ENCODE measurements at places on chromosomes 1 and 21.

DNA sequence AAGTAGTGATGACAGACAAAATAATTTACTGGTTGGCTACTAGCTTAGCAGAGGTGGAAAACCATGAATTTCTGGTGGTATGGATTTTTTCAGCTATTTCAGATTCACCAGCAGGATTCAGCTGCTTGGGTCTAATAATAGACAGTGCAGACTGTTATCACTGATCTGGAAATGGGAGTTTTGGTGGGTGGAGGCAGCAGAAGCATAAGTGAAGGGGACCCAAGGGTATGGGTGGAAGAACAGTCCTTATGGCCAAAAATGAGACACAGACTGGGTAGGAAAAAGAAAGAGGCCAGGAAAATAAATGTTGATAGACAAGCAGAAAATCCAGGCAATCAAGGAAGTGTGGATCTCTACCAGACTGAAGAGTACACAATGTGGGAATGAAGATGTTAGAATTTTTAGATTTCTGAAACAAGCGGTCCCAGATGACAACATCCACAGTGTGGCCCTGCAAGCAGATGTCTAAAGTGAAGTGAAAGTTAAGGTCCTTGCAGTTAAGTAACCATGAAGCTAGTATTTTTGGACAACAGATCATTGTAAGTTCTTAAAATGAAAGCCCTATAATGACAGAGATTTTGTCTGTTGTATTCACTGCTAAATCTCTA lies 24.7 kb downstream of the LYST start:
- DNase-seq: no peak

DNA sequence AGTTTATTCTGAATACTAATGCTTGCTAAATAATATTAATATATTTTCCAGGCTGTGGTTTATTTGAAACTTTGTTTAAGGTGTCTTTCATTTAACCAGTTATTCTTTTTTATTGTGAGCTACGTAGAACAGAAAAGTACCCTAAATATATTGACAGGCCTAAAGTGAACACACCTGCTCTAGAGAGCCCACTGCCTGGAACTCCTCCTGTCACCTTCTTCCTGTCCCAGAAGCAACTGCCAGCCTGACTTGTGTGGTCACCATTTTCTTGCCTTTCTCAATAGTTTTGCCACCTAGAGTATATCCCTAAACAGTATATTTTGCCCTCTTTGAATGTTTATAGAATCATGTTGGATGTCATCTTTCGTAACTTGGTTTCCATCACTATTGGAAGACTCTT lies 48.5 kb downstream of the SCCPDH start:
- DNase-seq: no peak

- DNase-seq: no peak
These were observed 22.1 kb downstream of the TFB2M start for GRCh38 chr1:246544001-246544400.

DNA sequence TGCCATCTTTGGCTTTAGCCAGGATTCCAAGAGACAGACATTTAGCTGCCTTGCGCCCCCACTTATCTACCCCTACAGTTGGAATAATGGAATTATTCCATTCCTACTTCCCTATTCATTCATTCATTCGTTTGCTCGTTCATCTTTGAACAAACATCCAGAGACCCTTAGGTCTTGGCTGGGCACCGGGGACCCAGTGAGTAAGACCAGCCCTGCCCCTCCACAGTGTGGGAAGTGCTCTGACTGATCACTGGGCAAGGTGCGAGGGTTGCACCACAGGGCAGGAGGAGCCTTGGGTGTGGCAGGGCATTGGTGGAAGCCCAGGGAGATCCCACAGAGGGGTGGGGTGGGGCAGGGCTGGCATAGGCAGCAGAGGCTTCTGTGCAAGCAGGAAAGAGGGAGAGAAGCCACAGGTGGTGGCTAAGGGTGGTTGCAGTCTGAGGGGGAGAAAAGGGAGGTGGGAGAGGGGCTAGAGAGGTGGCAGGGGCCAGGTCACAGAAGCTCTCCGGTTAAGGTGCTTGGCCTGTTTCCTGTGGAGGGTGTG lies 35.0 kb upstream of the TMEM61 start:
- DNase-seq: no peak

GRCh38 chr1:162186406-162186805 lies 116.9 kb downstream of the NOS1AP start:
- DNase-seq: no peak

GRCh38 chr21:44312089-44312488 lies 12.2 kb downstream of the PFKL start:
- no peak for DNase-seq

- no peak for DNase-seq
These were observed 262.8 kb downstream of the RWDD3 start for GRCh38 chr1:95496773-95497172.

GRCh38 chr1:27284425-27285273 lies 37.3 kb upstream of the TMEM222 start:
- DNase-seq: peak; percentile 77

DNA sequence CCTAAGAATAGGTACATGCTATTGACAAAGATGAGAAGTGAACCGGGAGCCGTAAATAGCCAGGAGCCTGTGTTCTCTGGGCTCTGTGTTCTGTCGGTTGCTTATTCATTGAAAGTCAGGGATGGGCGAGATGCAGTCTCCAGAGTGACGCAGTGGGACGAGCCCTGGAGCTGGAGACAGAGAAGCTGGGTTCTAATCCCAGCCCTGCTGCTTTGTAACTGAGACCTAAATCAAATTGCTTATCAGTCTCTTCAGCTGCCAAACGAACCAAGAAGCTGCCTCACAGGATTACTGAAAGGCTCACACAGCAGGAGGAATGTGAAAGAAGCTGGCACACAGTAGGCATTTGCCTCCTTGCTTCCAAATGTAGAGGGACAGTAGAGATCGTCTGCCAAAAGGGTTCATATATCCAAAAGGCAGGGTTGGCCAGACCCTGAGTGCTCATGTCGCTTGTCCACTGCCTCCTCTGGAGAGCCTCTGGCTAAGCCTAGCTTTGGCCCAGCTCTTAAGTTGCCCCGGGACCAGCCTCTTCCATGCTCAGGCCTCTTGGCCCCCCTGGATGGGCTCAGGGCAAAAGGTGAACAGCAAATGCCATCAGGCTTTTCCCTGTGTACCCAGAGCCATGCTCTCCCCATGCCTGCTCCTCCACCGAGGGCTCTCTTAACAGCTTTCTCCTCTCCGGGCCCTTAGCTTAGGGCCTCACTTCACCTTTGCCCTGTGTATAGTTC lies 134.2 kb upstream of the IPO9 start:
- no peak for DNase-seq

DNA sequence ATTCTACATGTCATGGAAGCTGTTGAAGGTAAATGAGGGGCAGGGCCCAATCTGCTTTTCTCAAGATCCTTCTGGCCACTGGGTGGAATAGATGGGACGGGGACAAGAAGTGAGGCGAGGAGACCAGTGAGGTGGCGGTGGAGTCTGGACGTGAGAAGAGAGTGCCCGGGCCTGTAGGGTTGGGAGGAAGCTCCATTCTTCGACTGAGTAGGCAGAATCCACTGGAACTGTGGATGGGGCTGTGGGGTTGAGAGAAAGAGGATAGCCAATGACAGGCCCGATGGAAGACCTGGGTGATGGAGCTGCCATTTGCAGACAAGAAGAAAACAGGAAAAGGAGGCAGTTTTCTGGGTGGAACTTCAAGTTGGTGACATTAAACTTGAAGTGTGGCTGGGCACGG lies 10.3 kb downstream of the SLC1A7 start:
- no peak for DNase-seq

DNA sequence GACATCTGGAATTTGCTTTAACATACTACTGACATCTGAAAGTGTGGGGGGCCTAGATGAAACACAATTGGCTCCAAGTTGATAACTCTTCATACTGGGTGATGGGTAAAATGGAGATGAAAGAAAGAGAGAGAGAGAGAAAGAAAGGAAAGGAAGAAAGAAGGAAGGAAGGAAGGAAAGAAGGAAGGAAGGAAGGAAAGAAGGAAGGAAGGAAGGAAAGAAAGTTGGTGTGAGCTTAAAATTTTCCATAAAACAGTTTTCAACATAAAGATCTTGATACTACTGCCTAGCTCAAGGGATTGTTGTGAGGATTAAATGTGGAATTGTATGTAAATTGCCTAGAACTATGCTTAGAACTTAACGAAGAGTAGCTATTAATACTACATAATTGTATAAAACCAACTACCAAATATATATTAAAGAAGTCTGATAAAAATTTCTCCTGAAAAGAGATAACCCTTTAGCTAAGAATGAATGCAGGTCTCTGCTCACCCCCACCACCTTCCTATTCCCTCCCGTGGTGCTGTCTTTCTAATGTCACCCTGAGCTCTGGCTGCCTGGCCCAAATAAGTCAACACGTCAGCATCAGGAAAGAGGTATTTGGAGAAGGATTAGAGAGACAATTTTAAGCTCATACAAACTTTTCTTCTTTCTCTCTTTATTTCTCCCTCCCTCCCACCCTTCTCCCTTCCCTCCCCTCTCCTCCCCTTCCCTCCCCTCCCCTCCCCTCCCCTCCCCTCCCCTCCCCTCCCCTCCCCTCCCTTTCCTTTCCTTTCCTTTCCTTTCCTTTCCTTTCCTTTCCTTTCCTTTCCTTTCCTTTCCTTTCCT lies 89.3 kb upstream of the SGIP1 start:
- DNase-seq: no peak

- DNase-seq: no peak
These were observed 35.7 kb upstream of the MAN1C1 start for GRCh38 chr1:25580927-25581326.

DNA sequence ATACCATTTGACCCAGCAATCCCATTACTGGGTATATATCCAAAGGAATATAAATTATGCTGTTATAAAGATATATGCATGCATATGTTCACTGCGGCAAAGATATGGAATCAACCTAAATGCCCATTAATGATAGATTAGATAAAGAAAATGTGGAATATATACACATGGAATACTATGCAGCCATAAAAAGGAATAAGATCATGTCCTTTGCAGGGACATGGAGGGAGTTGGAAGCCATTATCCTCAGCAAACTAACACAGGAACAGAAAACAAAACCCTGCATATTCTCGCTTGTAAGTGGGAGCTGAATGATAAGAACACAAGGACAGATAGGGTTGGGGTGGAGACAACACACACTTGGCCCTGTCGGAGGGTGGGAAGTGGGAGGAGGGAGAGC lies 19.8 kb upstream of the REG4 start:
- DNase-seq: no peak

DNA sequence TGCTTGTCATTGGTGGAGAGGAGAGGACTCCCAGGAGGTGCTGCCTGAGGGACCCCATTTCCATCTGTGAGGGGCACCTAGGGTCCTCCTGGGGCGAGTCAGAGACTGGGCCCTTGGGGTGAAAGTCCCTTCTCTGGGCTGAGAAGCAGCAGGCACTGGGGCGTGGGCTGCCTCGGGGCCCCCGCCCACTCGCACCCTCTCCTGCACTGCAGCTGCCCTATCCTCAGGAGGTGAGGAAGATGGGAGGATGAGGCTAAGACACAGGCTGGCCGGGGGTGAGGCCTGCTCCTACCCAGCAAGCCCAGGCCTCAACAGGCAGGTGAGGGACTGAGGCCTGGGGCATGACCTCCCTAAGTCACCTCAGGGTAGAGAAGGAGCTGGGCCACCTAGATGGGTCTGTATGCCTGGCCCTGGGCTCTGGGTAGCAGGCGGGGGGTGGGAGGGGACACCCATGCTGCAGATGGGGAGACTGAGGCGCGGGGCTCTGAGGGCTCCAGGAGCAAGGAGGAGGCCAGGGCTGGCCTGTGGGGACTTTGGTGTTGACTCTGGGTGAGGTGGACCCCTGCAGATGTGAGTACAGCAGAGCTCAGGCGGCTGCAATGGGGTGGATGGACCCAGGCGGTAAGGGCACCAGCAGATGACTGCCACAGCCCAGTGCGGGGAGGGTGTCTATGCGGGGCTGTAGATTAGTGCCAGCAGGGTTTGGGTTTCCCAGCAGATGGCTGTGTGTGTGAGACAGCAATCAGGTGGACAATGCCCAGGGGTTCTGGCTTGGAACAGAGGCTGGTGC lies 10.4 kb upstream of the ZNF669 start:
- DNase-seq: no peak

GRCh38 chr21:24046829-24047443 lies 1560.3 kb downstream of the MRPL39 start:
- no peak for DNase-seq

- DNase-seq: no peak
These were observed 2.3 kb downstream of the GPR137B start for GRCh38 chr1:236144446-236145150.

- peak; percentile 38 for DNase-seq
These were observed 191.8 kb upstream of the SAMSN1 start for GRCh38 chr21:14737922-14738321.

GRCh38 chr1:88060750-88061491 lies 623.2 kb upstream of the PKN2 start:
- no peak for DNase-seq

DNA sequence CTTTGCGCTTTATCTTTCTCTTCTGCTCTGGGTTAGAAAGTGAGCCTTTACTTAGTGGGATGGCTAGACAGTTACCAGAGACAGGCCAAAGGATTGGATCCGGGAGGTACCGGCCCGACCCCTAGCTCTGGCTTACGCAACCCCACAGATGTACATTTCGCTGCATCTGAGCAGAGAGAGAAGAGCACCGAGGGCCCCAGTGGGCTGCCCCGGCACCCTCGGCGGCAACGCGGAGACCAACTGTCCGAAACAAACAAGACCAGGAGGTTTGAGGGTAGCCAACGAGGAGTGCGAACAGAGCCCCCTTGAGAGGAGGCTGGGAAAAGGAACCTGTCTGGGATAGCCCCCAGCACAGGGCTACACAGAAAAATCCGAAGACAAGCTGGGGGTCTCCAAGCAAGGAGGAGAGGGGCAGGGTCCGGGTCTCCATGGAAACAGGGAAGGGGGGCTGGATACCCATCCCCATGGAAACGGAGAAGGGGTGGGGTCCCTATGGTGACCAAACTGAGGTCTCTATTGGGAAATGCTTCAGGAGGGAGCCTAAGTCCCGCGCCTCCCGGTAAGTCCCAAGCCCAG lies 373 bp downstream of the MTF1 start:
- DNase-seq: no peak

DNA sequence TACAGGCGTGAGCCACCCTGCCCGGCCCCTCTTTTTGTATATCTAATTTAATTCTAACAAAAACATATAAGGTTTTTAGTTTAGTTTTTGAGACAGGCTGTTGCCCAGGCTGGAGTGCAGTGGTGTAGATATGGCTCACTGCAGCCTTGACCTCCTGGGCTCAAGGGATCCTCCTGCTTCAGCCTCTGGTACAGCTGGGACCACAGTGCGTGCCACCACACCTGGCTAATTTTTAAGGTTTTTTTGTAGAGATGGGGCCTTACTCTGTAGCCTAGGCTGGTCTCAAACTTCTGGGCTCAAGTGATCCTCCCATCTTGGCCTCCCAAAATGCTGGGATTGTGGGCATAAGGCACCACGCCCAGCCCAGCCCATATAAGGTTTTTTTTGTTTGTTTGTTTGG lies 18.8 kb downstream of the ENSA start:
- no peak for DNase-seq

GRCh38 chr1:172971241-172971640 lies 79.5 kb downstream of the TNFSF18 start:
- DNase-seq: no peak

All from T-helper 1 cell (primary cell).